Ascending aorta (tissue), 2 donors: ENCODE measurements at places on chromosomes 5 and 9.

GRCh38 chr5:35096216-35096615, 48.5 kb upstream of the AGXT2 start:
- DNase-seq = no peak

DNA sequence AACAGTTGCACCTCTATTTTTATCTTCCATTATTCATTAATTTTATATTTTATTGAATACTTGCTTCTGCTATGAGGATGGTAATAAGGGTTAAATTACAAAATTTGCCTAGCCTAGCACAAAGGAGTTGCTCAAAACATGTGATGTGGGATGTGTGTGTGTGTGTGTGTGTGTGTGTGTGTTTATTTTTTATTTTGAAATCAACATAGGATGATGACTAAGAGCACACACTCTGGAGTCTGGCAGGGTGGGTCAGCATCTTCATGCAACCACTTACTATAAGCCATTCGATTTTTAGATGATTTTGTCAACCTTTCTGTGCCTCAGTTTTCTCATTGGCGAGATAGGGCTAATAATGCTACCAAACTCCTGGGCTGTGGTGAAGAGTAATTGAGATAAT, 57.7 kb upstream of the MAMDC2 start:
- no peak for DNase-seq

DNA sequence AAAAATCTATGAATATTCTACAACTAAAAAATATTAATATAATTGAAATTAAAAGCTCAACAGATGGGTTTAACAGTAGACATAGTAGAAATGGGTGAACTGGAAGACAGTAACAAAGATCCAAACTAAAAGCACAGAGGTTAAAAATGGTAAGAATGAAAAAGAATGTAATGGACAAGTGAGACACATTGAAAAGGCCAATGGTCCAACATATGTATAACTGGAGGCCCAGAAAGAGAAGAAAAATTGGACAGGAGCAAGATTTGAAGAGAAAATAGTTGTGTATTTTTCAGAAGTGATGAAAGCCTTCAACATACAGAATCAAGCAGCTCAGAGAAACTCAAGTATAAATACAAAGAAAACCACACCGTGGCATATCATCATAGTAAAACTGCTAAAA, 58.6 kb downstream of the PCDHGC5 start:
- DNase-seq = no peak

GRCh38 chr9:137458194-137459151, 661 bp downstream of the NSMF start:
- peak; percentile 46 for DNase-seq

DNA sequence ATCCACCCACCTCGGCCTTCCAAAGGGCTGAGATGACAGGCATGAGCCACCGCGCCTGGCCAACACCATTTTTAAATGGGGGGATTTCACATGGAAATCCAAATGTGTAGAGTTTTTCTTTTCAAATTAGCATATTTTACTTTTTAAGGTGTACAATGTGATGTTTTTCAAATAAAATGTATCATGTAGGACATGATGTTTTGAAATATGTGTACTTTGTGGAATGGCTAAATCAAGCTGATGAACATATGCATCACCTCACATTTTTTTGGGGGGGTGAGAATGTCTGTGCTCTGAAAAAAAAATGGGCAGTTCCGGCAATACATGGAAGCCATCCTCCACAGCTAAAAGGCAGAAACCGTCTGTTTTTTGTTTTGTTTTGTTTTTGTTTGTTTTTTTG, 3.4 kb upstream of the FAF2 start:
- DNase-seq = no peak

DNA sequence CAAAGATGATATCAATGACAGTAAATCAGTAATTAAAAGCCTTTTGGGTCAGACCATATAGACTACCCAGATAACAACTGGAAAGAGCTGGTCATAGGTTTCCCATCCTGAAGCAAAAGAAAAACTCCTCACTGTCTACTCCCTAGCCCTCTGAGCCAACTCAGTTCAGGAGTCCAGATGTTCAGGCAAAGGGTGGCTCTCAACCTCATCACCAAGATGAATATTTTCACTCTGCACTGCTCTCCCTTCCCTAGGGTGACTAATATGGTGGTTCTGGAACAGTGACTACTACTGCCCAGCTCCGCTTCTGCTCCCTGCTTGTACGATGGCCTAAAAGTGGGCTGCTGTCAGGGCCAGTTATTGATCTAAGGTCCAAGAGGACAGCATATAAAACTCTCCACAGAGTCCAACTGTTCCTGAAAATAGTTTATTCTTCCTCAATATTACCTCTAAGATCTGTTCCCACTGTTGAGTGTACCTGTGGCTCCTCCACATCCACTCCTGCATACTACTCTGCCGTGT, 263.4 kb upstream of the SLC30A5 start:
- DNase-seq = no peak

DNA sequence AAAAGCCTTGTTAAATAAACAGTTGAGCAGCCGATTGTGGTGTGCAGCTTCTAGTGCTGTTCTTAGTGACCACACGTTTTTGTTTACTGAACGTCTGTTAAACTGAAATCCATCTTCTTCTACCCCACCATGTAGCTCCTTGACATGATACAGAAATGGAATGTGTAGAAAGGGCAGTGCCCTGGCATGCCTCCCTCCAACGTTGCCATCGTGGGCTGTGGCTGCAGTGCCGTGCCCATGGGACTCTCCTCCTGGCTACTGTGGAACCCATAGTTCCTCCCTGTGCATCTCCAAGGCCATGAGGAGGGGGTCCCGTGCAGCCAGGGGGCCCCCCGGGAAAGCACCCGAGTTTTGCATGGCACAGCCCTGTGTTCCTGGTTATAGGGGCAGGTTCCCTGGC, 23.3 kb upstream of the TGFBI start:
- no peak for DNase-seq

- DNase-seq = no peak
These were observed 248.7 kb downstream of the LURAP1L start for GRCh38 chr9:13023498-13023897.

GRCh38 chr5:11777096-11777495, 127.2 kb downstream of the CTNND2 start:
- DNase-seq = no peak

GRCh38 chr5:150457121-150457520, 7.6 kb upstream of the RPS14 start:
- DNase-seq = no peak

DNA sequence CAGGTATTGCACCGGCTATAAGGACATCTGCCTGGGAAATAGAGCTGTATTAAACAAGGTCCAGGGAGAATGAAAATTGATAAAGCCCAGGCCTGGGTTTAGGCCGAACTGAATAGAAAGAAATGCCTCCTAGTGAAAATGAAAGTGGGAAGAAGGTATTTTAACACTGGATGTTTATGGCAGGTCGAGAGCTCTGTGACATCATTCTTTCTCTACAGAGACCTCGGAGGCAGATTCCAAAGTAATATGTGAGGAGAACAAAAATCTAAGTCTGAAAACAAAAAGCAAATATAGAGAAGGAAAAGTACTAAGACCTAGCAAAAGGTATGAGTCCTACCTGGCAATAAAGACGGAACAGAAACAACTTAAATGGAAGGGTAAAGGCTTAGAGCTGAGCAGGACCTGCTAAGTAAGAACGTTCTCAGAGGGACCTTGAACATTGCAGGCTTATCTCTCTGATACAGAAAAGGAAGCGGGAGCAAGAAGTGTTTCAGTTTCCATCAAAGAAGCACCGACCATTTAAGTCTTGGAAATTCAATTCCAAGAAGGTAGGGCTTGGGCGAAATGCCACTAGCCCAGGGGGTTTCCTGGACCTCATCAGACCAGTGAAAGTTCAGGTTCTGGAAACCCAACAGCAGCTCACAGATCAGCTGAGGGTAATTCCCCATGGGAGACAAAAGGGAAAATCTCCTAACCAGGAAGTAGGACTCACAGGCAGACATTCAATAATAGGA, 80.0 kb downstream of the SUSD1 start:
- DNase-seq = no peak

DNA sequence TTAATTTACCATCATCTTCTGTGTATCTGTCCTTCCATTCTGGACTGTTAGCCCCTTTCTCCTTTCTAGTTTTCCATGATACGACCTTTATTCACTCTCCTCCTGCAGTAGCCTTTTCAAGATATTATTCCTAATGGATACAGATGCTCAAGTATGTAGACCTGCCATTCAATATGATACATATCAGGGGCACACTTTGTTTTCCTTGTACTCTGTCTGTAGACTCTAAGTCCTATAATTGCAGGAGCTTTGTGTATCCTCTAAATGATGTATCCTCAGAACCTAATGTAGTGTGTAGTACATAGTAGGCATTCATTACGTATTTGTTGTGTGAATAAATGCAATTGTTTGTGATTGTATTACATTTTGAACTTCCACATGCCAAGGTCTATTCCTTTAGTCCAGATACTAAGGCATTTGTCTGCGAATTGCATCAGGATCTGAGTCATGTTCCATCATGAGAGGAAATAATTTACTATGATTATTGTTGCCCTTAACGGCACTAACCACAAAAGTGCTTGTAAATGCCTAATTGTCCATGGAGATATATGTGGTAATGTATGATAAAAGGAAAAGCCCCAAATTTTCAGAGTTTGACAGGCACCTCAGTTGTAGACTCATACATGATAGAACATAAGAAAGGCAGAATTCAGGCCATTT, 57.1 kb upstream of the IZUMO3 start:
- DNase-seq = no peak

GRCh38 chr9:97774673-97775072, 77.5 kb upstream of the XPA start:
- no peak for DNase-seq

GRCh38 chr9:126114409-126114760, 212.2 kb upstream of the MVB12B start:
- DNase-seq = peak; percentile 48

DNA sequence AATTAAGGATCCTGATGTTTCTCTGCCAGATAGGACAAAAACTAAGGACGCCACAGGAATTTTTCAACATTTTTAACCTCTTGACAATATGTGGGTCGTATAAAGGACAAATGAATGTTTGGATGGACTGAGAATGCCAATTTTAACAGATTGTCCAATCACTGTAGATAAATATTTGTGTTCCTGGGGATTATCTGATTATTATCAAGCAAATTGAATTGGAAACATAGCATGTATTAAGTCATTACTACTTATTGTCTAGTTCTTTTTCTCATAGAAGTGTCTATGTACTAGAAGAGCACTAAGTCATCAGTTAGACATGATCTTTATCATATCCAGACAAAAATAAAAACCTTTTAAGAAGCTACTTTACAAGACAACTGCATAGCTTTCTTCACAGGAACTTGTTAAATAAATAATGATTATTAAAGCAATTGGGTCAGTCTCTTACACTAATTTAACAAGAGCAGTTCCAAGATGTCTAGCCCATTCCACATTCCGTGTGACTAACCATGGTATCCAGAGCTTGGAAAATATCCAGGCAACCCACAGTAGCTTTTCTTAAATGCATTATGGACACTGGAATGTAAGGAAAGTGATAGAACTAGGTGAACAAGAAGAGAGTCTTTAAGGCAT, 127.5 kb upstream of the CDKN2B start:
- DNase-seq = no peak

DNA sequence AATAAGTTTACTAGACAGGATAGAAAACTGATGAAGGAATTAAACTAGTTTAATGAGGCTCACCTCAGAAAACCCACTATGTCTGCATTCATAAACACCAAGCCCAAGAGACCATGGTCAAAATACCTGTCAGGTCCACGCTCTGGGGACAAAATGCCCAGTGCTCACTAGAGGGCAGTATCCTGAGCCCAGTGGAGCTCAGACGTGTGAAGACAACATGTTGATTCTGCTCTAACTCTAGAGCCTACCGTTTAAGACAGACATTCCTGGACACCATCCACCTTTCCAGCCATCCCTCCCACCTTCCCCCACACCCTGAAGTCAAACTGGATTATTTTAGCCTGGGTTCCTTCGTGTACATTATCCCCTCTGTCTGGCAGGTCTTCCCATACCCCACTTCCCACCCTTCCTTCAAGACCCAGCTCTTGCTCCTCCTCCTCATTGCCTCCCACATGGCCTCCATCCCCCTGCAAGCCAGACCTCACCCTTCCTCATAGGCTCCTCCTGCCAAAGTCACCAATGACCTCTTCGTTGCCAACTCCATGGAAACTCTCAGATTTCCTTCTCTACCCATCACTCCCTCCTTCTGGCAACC, 142.3 kb upstream of the FSTL4 start:
- no peak for DNase-seq

DNA sequence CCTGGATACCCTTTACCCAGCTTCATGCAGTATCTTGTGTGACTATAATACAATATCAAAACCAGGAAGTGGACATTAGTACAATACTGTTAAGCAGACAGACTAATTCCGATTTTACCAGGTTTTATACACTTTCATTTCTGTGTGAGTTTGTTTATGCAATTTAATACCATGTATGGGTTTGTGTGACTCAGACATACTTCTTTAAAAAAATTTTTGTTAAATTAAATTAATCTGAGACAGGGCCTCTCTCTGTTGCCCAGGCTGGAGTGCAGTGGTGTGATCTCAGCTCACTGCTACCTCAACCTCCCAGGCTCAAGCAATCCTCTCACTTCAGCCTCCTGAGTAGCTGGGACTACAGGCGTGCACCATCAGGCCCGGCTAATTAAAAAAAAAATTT, 156.8 kb downstream of the GAPVD1 start:
- DNase-seq = no peak

DNA sequence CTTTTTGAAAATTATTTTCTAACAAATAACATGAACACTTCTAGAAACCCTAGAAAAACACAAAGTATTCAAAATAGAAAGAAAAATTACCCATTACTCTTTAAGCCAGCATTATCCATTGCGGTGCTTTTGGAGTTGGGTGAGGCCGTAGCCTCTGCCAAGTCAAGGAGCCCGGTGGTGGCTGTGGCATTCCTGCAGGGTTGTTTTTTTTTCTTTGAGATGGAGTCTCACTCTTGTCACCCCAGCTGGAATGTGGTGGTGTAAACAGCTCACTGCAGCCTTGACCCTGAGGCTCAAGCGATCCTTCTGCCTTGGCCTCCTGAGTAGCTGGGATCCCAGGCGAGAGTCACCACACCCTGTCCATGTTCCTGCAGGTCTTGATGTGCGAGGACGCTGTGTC, 8.2 kb upstream of the AHRR start:
- no peak for DNase-seq

- DNase-seq = no peak
These were observed 176.3 kb downstream of the C9orf152 start for GRCh38 chr9:110031511-110032173.
